LoVo (cell line): ENCODE measurements at places on chromosomes 12 and 14.

GRCh38 chr12:85266356-85266755 lies 13.7 kb upstream of the ALX1 start:
- no peak for DNase-seq

- DNase-seq, result peak; percentile 100
Measured at GRCh38 chr12:57229634-57230380, at the start of gene SHMT2. SHMT2 (plus strand) TSS chr12:57229711; CDS start chr12:57229779, 68 bp downstream.

DNA sequence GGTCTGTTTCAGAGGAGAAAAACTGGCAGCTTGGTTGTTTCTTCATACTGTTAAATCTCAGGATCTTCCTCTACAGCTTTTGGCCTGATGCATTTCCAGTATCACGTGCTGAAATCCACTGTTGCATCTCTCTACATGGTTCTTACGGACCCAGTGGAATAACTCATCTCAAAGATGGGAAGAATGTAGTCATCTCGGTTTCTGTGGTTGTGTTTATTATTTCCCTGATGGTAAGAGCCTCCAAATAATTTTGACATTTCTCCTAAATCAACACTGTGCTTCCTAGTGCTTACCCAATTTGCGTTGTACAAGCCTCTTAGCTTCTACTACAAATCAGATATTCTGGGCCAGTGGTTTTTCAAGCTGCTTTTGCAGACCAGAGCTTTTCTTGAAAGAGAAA lies 812.8 kb downstream of the C12orf50 start:
- no peak for DNase-seq

GRCh38 chr12:91877022-91877421 lies 268.6 kb downstream of the BTG1 start:
- DNase-seq, result no peak

DNA sequence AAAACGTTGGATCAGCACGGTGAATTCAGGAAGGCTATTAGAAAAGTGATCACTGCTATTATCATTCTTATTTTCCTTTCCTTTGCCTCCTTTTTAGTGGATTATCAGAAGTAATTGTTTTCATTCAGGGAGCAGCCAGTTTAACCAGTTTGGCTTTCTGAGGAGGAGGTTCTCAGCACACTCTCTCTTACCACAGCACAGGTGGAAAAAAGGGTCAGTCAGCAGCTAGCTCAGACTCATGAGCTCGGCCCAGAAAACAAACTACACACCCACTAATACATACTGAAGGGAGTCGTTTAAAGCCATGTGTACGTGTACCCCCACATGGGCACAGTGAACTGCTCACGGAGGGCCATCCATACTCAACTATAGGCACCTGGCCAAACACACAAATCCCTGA lies 23.2 kb upstream of the MAGOHB start:
- DNase-seq, result no peak

GRCh38 chr14:54294802-54295201 lies 102.0 kb upstream of the CDKN3 start:
- DNase-seq, result no peak

GRCh38 chr14:70013271-70013873 lies 134.2 kb downstream of the SMOC1 start:
- DNase-seq, result no peak

DNA sequence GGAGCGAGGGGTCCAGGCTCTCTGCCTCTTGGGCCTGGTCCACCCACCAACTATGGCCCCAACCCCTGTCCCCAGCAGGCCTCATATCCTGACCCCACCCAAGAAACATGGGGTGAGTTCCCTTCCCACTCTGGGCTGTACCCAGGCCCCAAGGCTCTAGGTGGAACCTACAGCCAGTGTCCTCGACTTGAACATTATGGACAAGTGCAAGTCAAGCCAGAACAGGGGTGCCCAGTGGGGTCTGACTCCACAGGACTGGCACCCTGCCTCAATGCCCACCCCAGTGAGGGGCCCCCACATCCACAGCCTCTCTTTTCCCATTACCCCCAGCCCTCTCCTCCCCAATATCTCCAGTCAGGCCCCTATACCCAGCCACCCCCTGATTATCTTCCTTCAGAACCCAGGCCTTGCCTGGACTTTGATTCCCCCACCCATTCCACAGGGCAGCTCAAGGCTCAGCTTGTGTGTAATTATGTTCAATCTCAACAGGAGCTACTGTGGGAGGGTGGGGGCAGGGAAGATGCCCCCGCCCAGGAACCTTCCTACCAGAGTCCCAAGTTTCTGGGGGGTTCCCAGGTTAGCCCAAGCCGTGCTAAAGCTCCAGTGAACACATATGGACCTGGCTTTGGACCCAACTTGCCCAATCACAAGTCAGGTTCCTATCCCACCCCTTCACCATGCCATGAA lies 8.6 kb downstream of the ARHGAP9 start:
- DNase-seq, result no peak

- DNase-seq, result no peak
Measured at GRCh38 chr12:108689314-108690190, 41.8 kb downstream of the CORO1C start.

GRCh38 chr12:110934093-110934852 lies 13.9 kb upstream of the MYL2 start:
- DNase-seq, result peak; percentile 85
